ENCODE measurements at places on chromosomes 1 and 21.
A peak's percentile ranks its signal among the peaks of the same experiment; 100 is the strongest.

DNA sequence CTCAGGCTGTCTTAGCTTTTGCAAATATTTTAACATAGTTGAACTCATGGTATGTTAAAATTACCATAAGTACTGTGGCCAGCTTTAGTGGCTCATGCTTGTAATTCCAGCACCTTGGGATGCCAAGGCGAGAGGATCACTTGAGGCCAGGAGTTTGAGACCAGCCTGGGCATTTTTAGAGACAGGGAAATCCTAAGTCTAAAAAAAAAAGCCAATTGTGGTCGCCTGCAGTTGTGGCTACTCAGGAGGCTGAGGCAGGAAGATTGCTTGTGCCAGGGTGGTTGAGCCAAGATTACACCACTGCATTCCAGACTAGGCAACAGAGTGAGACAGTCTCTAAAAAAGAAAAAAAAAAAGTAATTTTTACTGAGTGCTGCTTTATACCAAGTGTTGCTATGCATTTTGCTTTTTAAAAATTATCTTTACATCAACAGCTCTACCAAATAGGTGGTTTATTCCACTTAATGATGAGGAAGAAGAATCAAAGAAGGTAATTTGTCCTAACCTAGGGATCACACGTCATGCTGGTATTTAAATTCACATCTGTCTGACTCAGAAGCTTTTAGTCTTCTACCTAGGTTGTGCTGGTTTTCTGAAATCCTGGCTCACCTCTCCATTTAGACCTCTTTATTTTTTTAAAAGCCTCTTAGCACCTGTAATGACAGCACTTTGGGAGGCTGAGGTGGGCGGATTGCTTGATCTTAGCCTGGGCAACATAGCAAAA, 16.8 kb downstream of the PPP1R12B start:
- DNase-seq = no peak

- no peak for DNase-seq
Observed at GRCh38 chr1:177275736-177276135, 105.0 kb downstream of the BRINP2 start.

GRCh38 chr1:98939471-98939870, 65.2 kb downstream of the PLPPR5 start:
- no peak for DNase-seq

DNA sequence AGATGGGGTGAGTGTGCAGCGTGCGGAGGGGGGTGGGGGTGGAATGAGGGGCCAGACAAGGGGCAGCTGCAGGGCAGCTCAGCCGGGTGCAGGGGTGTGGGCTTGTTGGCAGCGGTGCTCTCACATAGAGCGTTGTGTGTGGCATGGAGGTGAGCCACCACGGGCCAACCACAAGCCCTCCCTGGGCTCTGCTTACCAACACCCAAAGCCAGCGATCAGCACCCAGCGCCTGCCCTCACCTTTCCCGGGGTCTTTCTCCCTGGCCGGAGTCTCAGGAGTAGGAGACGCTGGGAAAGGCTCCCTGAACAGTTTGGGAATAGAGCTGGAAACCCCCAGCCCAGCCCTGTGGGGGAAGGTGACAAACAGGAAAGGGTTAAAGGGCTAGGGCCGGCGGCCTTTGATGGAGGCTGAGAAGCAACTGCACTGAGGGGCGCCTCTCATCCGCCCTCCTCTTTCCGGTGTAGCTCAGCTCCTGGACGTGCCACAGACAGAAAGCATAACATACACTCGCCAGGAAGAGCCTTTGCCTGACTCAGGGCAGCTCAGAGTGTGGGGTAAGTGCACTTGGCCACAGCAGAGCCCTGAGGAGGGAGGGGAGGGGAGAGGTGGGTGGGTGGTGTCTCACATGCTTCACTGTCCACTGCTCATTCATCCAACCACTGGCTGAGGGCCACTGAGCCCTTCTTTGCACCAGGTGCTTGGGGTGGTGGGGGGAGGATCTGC, 577 bp downstream of the IKBKE start:
- DNase-seq = no peak

DNA sequence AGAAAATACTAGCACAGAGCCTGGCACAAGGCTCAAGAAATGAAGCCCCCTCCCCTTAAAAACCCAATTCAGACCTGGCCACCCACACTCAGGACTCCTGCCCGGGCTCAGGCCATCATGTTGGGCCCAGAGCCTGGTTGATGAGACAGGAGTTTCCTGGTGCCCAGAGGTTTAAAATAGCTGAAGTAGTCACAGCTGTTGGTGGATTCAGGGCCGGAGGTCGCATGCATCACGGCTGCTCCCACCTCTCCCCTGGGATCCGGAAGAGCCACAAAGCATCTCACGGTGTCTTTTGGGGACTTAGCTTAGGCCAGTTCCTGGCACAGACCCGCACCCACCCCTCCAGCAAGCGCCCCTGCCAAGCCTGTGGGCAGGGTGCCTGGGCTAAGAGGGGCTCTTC, 2.6 kb upstream of the PADI2 start:
- no peak for DNase-seq

DNA sequence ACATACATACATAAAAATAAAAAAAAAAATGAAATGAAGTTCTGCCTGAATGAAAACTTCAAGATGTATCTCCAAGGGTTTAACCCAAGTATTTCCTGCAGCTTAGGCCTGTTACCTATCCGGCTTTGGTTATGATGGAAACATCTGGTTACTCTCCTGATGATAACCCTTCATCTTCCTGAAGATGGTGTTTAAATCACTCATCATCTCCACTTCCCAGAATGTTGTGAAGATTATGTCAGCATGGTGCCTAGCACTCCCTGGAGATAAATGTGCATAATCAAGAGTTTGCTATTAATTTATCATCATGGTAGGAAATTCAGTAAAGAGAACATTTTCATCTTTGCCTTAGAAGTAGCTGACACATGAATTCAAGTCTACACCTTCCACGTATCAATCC, 52.9 kb upstream of the ZNF326 start:
- no peak for DNase-seq

DNA sequence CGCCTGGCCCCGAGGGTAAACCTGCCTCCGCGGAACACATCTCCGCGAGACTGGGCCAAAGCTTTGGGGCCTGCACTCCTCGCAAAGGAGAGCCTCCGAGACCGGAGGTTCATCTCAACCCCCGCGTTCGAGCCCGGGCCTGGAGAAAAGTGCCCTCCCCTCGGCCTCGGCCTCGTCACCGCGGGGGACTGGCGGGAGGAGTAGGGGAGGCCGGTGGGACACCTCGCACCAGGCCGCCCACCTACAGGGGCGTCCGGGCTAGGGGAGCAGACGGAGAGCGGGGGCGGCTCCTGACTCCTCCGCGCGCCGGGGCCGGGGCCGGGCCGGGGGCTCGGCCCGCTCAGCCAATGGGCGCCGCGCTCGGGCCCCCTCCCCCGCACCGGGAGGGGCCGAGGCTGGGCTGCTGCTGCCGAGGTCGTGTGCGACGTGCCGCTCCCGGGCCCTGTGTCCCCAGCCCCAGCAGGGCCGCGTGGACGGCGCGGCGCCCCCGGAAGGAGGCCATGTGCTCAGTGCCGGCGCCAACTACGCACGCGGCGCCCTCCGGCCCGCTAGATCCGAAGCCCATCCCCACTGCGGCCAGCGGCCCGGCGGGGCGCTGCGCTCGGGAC, 684 bp downstream of the SLC2A1 start:
- no peak for DNase-seq

GRCh38 chr1:60129911-60130310, 56.3 kb upstream of the C1orf87 start:
- DNase-seq = no peak

- no peak for DNase-seq
Observed at GRCh38 chr1:92940541-92940940, 20.7 kb downstream of the DIPK1A start.

GRCh38 chr1:156115514-156116374, 1.2 kb downstream of the LMNA start:
- DNase-seq = peak; percentile 55

GRCh38 chr1:68145418-68146126, 86.8 kb downstream of the WLS start:
- no peak for DNase-seq

DNA sequence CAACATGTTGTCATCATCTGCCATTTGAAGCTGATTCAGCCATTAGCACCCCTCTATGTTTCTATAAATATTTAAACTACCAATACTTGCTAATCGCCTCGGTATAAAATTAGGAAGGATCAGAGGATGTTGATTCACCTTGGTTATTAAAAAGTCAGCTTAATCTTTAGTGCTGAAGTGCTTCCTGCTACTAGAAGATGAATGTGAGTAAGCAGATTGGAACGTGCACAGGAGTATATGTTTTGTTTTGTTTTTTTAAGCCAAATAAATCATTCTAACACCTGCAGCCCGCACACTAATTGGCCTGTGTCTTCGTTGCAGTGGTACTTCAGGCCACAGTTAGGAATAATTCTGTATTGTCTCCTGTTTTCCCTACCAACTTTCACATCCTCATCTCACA, 485.7 kb downstream of the AJAP1 start:
- no peak for DNase-seq

GRCh38 chr1:1627829-1628753, 3.9 kb upstream of the MMP23B start:
- DNase-seq = no peak

- no peak for DNase-seq
Observed at GRCh38 chr21:25005388-25005787, 601.9 kb downstream of the MRPL39 start.

DNA sequence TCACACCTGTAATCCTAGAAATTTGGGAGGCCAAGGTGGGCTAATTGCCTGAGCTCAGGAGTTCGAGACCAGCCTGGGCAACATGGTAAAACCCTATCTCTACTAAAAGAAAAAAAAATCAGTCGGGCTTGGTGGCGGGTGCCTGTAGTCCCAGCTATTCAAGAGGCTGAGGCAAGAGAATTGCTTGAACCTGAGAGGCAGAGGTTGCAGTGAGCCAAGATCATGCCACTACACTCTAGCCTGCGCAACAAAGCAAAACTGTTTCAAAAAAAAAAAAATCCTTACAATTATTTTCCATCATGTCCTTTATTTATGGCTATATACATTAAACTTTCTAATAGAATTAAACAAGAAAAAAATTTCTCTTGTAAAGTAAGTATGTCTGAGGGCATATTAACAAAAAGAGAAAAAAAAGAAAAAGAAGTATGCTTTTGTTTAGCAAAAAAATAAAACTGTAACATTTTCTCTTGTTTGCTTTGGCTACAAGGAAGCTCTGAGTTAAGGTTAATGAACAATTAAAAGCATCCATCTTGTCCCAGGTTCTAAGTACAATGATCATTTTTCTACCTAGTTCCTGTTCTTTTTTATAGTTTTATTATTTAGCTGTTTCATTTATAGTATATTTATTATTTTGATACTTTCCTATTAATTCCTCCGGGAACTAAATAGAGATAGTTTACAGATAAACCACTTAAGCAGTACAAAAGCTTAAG, 18.1 kb downstream of the TMEM50B start:
- DNase-seq = no peak

GRCh38 chr21:14947613-14948160, 117.1 kb downstream of the NRIP1 start:
- no peak for DNase-seq

GRCh38 chr1:231558708-231559185, 30.3 kb downstream of the TSNAX start:
- no peak for DNase-seq

DNA sequence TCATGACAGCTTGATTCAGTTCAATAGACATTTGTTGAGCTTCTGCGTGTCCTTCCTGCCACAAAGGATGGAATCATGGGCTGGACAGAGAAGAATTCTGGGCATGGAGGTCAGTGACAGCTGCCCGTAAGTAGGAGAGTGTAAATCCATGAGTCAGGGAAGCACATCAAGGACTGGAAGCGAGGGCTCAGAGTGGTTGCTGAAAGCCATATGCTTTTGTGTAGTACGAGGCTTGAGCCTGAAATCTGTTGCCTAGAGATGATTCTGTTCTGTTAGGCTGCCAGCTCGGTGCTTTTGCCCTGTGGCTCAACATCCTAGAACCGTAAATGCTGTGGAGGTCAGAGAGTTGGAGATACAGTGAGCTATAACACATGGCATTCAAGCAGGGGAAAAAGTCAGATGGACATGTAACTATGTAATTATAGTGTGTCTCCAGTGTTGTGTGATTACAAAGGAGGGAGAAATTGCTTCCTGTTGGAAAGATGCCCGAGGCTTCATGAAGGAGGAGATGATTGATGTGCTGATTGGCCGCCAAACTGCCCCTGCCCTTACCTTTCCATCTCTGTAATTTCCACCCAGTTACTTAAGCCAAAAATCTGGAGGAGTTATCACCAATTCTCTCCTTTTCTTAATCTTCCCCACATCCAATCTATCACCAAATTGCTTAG, 92.8 kb upstream of the CACNA1E start:
- no peak for DNase-seq

DNA sequence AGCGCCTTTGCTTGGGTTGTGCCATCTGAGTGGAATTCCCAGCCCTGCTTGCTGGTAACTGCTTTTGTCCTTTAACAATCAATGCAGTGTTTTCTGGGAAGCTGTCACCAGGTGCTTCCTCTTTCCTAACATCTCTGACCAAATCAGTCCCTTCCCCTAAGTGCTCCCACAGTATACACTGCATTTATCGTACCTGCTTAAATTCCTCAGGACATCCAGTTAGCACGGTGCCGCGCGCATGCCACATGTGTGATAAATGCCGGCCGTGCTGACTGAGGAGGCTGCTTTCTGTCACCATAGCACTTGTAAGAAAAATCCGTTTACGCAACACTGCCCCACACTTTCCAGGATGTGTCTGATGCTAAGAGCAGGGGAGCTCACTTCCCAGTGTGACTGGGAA, 115.4 kb downstream of the BCAR3 start:
- no peak for DNase-seq

- no peak for DNase-seq
Observed at GRCh38 chr1:113058941-113059706, 13.9 kb upstream of the LRIG2 start.

- DNase-seq = no peak
Observed at GRCh38 chr1:156663178-156663577, 14.0 kb downstream of the NES start.

- DNase-seq = no peak
Observed at GRCh38 chr1:209797978-209798639, 7.8 kb downstream of the IRF6 start.

DNA sequence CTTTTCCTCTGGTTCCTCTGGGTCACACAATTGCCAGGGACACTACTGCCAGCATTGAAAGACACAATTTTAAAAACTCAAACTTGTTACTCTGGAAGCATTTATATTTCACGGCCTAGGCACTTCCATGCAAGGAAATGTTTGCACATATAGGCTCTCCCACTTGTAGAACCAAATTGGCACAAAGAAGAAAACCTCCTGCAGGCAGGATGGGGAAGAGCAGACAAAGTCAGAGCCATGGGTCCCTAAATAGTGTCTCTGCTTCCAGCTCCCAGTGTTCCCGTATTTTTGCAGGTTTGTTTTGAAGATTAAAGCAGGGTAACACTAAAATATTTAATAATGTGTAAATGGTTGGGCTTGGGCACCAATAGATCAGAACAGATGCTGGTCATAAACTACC, 19.0 kb upstream of the ADGRL2 start:
- DNase-seq = no peak

DNA sequence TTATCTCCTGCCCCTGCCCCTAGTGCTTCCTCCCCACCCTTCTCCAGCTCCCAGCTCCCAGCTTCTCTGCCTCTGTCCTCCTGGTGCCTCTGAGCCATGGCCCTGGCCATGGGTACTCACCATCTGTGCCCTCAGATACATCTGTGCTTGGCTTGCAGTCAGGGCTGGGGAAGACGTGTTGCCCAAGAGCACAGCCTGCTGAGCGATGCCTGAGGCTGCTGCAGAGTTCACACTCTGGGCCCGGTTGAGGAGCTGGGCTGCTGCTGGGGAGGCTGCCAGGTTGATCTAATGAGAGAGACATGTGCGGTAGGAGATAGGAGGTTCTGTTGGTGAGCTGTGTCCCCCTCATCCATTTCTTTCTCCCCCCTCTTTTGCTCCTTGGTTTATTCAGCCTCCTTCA, 49.4 kb upstream of the A3GALT2 start:
- DNase-seq = no peak
